CD4-positive, alpha-beta T cell treated with Interleukin-6 for 4 hours (primary cell): ENCODE measurements at places on chromosomes 16 and 17.

- DNase-seq = no peak
Measured at GRCh38 chr16:61858988-61859387, 177.2 kb downstream of the CDH8 start.

DNA sequence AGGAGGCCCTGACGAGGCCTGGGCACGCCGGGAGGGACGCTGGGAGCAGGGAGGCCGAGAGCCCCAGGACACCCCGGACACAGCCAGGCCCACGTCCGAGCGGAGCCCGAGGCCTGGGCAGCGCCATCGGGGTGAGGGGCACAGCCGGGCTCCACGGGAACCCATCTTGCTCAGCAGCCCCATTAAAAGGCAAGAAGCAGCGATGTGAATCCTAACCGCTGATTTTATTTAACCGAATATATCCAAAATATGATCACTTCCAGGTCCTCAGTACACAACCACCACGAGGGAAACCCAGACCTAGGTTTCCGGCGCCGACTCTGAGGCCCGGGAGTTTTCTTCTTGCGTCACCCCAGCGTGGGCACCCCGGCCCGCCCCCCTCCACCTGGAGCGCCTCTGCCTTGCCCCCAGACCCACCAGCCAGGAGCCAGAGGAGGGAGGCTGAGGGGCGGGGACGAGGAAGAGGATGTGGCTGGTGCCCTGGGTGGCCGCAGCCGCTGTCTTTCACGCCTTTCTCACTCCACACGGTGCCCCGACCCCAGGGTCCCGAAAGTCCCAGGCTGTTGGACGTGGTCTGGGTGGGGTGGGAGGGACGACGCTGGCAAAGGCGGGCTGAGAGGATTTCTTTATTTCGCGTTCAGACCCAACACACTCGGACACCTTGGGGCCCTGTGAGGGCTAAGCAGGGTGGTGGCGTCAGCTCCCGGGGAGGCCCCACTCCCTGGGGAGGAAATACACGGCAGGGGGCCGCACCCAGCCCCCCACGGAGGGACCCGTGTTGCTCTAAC lies 568 bp upstream of the CCDC154 start:
- DNase-seq = no peak

DNA sequence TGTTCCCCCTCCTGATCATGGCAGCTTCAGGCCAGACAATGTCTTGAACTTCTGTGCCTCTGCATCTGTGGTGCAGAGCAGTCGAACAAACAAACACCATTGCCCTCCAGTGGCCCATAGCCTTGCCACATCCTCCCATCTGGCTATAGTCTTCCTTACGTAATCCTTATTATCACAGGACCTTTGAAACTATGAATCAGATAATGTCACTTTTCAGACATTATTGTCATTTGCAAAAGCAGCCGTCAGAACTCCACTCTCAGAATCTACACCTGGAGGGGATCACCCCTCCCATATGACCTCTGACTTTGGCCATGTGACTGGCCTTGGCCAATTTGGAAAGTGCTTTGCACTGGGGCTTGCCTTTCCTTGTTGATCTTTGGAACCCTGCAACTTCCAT lies 387.3 kb downstream of the MAF start:
- no peak for DNase-seq

GRCh38 chr16:88407042-88407420 lies 24.3 kb downstream of the ZNF469 start:
- no peak for DNase-seq

- no peak for DNase-seq
Measured at GRCh38 chr17:57894848-57895247, 45.0 kb upstream of the MRPS23 start.

- DNase-seq = no peak
Measured at GRCh38 chr16:84331998-84332780, 36.1 kb upstream of the ATP2C2 start.
